NCI-H226 (cell line): ENCODE measurements at places on chromosomes 16 and 17.

GRCh38 chr17:57186226-57187019 lies 69.9 kb upstream of the MSI2 start:
- no peak for DNase-seq

GRCh38 chr17:82775001-82775823 lies 23.3 kb downstream of the TBCD start:
- DNase-seq = no peak

- peak; percentile 42 for DNase-seq
These were observed 390.3 kb downstream of the SLC39A11 start for GRCh38 chr17:72702136-72702735.

GRCh38 chr17:1947229-1947742 lies 77.8 kb downstream of the RTN4RL1 start:
- DNase-seq = no peak

DNA sequence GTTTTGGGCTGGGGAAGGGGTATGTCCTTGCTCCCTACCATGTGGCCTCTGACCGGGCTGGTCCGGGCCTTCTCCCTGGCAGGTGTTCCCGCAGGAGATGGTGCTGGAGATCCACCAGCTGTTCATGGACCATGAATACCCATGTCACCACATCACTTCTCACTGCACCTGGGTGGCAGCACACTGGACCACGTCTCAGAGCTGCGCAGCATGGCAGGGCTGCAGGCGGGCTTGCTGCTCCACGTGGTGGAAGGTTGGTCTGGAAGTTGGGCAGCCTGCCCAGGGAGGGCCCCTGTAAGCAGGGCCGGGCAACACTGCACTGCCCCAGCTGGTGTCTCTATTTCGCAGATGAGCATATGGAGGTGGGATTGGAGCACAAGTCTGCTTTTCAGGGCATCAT lies 169.5 kb upstream of the ZNF267 start:
- no peak for DNase-seq

GRCh38 chr16:5040451-5040850 lies 6.7 kb upstream of the NAGPA start:
- DNase-seq = no peak

DNA sequence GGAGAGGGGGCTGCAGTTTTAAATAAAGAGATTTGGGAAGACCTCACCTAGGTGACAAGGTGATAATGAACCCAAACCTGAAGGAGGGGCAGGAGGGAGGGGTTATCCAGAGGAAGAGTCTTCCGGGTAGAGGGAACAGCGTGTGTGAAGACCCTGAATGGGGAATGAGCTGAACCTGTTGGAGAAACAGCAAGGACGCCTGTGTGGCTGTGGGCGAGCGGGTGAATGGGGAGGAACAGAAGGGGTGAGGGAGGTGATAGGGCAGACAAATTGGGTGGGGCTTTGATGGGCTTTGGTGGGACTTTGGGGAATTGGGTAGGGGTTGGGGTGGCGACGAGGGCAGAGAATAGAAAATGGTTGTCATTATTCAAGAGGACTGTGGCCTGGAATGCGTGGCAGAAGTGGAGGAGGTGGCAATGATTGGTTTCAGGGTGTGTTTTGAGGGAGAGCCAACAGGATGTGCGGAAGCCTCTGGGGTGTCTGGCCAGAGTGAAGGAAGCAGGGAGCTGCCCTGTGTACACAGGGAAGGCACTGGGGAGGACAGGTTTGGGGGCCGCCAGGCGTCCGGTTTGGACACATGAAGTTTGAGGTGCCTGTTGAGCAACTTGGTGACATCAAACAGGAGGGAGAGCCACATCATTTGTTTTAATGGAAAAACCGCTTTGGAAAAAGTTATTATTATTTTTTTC lies 48.7 kb downstream of the NKD1 start:
- DNase-seq = no peak

GRCh38 chr17:62045517-62045916 lies 19.6 kb downstream of the MED13 start:
- no peak for DNase-seq
